ENCODE measurements at places on chromosomes 3 and 15.

- DNase-seq = no peak
Observed at GRCh38 chr3:53009826-53010539, 35.9 kb downstream of the SFMBT1 start.

DNA sequence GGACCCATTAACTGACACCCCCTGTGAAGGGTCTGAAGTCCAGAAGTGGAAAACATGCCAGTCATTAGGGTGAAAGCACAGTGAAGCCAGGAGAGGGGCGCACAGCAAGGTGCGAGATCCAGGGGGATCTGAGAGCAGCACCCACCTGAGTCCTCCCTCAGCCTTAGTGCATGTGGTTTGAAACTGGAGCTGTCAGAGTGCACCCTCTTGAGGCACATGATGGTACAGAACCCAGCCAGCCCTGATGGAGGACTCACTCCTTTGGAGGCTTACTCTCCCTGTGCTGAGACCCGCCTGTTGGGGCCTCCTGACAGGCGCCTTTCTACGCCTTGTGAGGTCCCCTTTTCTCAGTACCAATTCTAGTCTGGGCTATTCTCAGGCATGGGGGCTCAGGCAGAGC is 77.8 kb downstream of the IL20RB start:
- DNase-seq = no peak

- no peak for DNase-seq
Observed at GRCh38 chr3:184717399-184717983, 5.6 kb upstream of the MAGEF1 start.

GRCh38 chr15:56598991-56599390 is 134.1 kb upstream of the MNS1 start:
- no peak for DNase-seq

DNA sequence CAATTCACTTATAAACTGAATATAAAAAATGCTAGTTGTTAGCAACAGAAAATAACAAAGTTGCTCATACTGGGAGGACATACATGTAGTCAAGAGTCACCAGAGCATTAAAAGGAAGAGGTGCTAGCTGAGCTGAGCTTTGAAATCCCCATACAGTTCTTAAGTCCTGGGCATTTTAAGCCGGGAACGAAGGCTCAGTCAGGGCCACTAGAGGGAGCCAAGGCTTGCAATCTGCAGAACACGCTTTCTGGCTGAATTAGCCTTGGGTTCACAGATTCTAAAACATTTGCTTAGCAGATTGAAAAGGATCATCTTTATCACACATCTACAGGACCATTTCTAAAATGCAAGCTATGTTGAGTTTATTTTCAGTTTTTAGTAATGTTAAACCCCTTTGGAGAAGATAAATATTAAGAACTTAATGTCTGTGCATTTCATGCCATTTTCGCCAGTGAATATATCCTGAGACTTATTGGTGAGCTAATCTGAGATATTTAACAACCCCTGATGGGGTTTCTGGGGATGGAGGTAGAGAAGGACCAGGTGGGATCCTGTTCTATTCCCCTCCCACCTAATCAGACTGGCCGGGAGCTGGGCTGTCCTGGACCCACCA is 26.3 kb upstream of the MNS1 start:
- peak; percentile 61 for DNase-seq

DNA sequence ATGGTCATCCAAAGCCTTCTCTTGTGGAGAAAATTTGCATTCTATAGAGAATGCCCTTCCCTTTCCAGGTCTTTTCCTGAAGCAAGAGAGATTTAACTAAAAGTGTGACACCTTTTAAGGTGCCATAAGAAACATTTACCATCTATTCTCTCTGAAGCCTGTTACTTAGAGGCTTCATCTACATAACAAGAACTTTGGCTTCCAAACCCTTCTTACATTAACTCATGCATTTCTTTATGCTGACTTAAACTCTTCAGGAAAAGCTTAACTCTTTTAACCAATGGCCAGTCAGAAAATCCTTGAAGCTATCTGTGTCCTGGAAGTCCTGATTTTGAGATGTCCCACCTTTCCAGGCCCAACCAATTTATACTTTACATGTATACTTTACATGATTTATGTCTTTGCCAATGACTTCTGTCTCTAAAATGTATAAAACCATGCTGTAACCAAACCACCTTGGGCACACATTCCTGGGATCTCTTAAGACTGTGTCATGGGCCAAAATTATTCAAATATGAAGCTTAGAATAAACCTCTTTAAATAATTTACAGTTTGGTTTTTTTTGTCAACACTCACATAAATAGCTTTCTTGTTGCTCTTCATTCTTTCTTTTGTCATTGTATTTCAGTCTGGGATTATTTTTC is 472.6 kb upstream of the NECTIN3 start:
- no peak for DNase-seq

- DNase-seq = no peak
Observed at GRCh38 chr15:92415639-92416297, 22.1 kb downstream of the ST8SIA2 start.

- DNase-seq = no peak
Observed at GRCh38 chr15:50883903-50884302, 24.6 kb upstream of the AP4E1 start.

GRCh38 chr3:112814266-112814665 is 32.4 kb downstream of the CD200R1L start:
- peak; percentile 60 for DNase-seq

DNA sequence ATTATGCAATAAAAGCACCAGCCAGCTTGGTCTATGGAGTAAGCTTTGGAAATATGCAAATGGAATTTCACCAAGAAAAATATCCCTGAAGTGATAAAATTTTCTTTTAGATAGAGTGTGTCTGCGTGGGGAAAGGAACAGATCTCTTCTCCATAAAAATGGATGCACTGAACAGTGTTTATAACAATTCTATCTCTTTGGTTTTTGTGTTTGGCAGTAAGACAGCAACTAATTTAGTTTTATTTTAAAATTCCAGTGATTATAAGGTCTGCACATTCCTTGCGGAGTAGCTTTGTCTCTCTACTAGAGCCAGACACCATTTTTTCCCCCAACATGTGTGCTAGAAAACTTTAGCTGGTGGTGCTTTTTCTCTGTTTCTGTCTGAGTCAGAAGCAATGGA is 712.4 kb downstream of the GRM7 start:
- DNase-seq = no peak

- DNase-seq = no peak
Observed at GRCh38 chr3:57594144-57594543, 3.0 kb downstream of the ARF4 start.

- no peak for DNase-seq
Observed at GRCh38 chr3:39103791-39104552, 3.5 kb downstream of the GORASP1 start.

- DNase-seq = no peak
Observed at GRCh38 chr3:51716805-51717204, 9.9 kb downstream of the GRM2 start.

DNA sequence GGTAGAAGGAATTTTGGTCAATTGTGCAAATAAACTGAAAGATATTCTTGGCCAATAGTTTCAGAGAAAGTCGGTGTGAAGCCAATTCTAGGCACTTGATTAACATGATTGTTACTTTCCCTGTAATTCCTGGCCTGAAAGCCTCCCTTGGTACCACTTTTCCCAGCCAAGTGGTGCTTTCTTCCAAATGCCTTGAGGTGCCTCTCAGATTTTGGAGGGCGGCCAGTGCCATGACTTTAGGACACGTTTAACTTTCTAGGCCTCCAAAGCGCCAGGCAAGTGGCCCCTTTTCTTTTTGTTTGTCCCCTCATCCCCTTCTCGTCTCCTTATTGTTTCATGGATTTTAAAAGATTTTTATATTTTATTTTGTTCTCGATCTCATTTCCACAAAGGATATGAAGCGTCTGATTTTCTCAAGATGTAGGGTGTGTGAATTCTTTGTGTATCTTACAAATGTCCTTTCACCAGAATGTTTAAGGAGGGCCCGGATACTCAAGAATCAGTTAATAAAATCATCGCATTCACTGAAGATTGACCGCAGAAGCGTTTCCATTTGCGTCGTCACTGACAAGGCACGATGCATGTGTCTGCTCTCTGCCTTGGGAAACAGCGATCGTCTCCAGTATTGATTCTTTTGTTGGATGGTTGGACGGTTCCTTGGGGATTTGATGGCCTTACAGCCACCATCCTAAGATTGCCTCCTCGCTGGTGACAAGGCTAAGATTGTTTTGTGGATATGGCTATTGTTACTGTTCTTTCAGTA is 87.8 kb downstream of the ASB7 start:
- no peak for DNase-seq

GRCh38 chr3:7721869-7722268 is 779.8 kb upstream of the LMCD1 start:
- no peak for DNase-seq

GRCh38 chr3:350871-351371 is 154.4 kb downstream of the CHL1 start:
- DNase-seq = no peak

GRCh38 chr15:43285609-43286037 is 18.9 kb upstream of the TGM5 start:
- peak; percentile 36 for DNase-seq

DNA sequence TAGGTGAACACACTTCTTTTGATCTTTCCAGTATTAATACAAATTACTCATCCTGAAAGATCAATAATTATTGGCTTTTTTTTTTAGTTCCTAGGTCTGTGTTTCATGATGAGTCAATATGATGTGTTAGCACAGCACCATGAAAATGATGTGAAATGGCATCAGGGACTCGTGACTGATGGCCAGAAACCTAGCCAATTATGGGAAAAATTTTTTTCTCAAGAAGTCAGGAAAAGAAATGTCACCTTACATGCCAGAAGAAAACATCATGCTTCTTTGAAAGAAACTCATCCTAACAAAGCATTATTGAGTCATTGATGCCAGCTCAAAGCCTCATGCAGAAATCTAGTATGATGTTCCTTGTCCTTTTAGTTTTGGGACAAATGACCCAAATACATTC is 468.3 kb upstream of the CBLB start:
- DNase-seq = no peak

Measured in AG04450 (cell line).